Naive thymus-derived CD4-positive, alpha-beta T cell (primary cell): ENCODE measurements at places on chromosomes 11 and 22. TPM values are rescaled to one million over a fixed set of nuclear protein-coding genes. Genes with fewer than 3 reads are reported as not detected.

The NOL12 gene
- total RNA-seq, result 36.6 TPM

The CLP1 gene
- total RNA-seq, result 13.3 TPM

DNA sequence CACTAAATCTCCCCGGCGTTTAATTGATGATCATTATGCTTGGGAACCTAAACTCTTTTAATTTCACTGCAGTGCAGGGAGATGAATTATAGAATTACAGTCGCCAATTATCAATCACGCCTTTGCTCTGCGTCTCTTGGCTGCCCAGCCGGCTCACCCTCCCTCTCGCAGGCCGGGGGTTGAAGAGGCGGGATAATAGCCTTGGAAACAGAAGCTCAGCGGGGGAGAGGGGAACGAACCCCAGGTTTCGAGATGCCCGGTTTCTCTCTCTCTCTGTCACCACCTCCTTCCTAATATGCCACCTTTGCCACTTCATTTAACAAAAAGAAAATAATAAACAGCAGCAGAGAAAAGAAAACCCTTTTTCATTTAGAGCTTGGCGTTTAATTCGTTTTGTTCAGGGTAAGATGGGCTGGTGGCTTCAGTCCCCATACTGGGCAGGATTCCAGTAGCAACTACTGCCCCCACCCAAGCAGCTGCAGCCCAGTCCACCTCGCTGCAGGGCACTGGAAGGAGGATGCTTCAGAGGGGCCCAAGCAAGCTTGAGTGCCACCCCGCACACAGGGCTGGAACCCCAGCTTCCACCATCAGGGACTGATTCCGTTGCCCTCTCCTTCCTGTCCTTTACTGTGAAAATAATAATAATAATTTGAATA is 271.7 kb downstream of the BUD13 start:
- DNase-seq, result no peak

- no peak for DNase-seq
Measured at GRCh38 chr11:96576383-96576782, 186.6 kb downstream of the JRKL start.

- DNase-seq, result no peak
Measured at GRCh38 chr11:128931066-128931465, 11.6 kb downstream of the TP53AIP1 start.

DNA sequence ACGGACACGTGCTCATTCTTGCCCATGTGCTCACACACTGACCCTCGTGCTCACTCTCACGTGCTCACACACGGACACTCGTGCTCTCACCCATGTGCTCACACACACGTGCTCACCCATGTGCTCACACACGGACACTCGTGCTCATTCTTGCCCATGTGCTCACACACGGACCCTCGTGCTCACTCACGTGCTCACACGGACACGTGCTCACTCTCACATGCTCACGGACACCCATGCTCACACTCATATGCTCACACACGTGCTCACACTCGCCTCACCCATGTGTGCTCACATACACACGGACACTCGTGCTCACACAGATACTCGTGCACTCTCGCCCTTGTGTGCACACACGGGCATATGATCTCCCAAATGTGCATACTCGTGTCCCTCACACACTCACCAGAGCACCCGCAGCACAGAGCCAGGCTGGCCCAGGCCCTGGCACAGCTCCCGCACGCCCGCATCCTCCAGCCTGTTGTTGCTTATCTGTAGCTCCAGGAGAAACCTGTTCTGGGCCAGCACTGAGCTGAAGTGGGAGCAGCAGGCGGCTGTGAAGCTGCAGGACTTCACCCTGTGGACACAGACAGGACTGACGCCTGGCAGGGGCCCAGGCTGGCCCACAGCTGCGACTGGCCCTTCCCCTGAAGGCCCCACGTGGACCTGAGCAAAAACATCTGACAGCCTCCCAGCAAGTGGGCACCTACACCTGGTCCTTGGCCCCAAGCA is 9.3 kb downstream of the RNH1 start:
- DNase-seq, result no peak
